ENCODE measurements at places on chromosomes 11 and 22. TPM values are rescaled to one million over a fixed set of nuclear protein-coding genes. Genes with fewer than 3 reads are reported as not detected.

DNA sequence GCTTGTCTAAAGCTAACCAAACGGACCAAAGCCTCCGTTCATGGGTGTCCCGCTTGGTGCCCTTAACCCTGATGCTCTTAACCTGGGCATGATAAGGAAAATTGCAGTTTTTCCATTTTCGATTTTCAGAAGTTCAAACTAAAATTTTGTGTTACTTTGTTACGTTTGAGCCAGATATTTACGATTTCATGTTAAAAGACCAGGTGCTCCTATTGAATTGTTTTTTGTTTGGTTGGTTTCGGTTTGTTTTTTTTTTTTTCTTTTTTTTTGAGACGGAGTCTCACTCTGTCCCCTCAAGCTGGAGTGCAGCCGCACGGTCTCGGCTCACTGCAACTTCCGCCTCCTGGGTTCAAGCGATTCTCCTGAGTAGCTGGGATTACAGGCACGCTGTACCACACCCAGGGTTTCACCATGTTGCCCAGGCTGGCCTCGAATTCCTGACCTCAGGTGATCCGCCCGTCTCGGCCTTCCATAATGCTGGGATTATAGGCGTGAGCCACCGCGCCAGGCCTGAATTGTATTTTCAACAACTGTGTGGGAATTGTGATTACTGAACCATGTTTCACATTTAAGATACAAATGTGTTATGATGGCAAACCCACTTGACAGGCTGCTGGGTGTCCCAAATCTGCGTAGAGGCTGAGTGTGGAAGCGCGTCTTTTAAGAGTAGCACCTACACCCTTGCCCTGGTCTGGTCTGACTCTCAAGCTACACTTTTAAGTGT lies 864 bp upstream of the USP28 start:
- DNase-seq = no peak

DNA sequence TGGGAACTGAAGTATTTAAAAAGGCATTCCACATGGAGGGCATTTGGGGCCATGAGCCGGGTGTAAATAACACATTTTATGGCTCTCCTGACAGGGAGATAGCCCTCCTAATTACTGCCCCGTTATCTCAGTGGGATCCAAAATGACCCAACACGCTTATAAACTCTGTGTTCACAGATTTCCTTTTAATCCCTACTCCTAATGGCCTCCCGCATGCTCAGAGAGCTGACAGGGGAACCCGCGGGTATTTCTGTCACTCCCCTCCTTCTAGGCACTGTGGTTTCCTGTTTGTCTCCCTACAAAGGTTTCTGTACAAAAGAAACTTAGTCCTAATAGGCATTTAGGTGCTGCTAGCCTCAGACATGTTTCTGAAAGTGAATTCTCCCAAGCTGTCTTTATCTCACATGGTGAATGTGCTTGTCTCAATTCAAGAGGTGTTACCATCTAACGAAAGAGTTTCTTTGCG lies 202.8 kb upstream of the SEZ6L start:
- no peak for DNase-seq

DNA sequence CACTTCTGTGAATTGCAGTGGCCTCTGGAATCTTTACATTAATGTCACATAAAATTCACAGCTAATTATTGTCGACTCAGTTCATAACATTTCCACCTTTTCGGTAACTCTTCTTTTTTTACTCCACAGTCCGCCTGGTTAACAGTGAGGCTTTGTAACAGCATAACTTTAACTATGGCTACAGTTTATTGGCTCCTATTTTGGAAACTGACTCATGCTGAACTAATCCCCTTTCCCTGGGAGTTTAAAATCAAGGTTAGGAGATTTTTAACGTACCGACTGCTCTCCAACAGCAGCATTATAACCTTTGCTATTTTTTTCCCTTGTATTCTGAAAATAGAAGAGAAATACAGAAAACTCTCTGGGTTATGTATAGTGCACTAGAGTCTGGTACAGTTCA lies 3.2 kb upstream of the POGLUT3 start:
- DNase-seq = no peak

The CACNA1I gene
- total RNA-seq = 8.7 TPM

- DNase-seq = peak; percentile 26
Measured at GRCh38 chr11:65613091-65613928, 711 bp downstream of the MAP3K11 start.

The IGSF9B gene
- 70.8 TPM for total RNA-seq

GRCh38 chr22:41564563-41564962 lies 3.8 kb downstream of the CSDC2 start:
- DNase-seq = no peak

GRCh38 chr11:95688501-95689222 lies 100.9 kb downstream of the FAM76B start:
- no peak for DNase-seq

The VSIG10L2 gene
- total RNA-seq = not detected

DNA sequence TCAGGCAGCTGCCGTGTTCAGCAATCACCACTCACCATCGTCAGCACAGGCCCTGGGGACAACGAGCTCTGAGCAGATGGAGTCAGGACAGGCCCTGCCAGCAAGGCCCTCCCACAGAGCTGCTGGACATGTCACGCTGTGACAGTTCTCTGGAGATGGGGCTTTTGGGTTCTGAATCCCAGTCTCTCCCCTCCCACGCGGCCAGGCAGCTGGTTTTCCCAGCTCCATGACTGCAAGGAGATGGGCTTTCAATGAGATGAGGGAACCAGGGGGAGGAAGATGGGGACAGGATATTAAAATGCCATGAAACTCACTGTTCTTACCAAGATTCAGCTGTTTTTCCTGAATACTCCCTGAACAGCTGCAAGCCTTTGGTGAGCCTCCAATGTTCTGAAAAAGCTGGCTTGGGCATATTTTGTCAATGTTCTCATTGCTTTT lies 305.9 kb downstream of the BRD1 start:
- DNase-seq = no peak

- no peak for DNase-seq
Measured at GRCh38 chr11:114130115-114130576, 70.6 kb downstream of the ZBTB16 start.

DNA sequence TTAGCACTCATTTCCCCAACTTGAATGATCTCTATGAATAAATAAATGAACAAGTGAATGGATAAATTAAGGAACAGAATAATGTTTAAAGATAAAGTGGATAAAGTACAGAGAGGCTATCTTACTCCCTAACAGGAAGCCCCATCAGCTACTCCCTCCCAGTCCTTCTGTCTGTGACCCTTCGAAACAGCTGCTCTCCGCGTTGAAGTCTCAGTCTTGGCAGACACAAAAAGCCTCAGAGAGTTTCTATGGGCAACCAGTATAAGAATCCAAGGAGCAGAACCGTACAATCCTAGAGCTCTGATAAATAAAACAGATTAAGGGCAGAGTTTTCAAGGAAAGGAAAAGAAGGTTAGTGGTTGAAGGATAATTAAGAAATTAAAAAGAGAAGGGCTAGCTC lies 35.0 kb downstream of the GUCY1A2 start:
- no peak for DNase-seq

DNA sequence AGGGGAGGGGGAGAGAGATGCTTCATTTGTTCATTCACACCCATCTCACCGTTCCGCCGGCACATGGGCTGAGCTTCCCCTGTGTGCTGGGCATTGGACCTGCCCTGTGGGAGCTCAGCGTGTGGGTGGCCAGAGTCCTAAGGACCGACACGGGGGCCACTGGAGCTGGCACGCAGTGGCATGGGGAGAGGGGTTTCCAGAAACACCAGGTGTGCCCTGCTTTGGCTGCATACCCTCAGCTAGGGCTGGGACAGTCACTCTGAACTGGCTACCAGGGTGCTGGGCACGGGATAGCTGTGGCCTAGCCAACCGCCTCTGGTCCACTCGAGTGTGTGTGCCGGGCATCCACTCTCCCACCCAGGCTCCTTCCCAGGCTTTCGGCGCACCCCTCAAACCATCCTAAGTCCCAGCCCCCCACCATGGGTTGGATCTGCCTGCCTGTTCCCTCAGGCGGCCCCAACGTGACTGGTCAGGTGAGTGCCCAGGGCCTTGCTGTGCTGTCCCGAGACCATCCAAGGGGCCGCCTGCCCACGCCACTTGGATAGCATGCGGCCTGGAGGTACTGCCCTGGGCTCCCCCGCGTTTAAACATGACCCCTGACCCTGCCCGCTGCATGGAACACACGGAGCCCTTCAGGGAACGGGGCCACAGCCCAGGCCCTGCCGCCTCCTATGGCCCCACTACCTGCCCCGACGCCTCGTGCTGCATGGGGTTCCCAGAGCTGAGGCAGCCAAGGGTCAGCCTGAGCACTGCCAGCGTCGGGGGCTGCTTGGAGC lies 51.6 kb upstream of the LINC01488 start:
- DNase-seq = no peak

GRCh38 chr11:94806014-94806413 lies 37.9 kb downstream of the AMOTL1 start:
- no peak for DNase-seq

- no peak for DNase-seq
Measured at GRCh38 chr11:131811383-131811782, 441.0 kb downstream of the NTM start.

The RCOR2 gene
- not detected for total RNA-seq

The CRYBB1 gene
- total RNA-seq = 1.2 TPM

- peak; percentile 61 for DNase-seq
Measured at GRCh38 chr11:69670158-69670845, 4.9 kb downstream of the LTO1 start.

DNA sequence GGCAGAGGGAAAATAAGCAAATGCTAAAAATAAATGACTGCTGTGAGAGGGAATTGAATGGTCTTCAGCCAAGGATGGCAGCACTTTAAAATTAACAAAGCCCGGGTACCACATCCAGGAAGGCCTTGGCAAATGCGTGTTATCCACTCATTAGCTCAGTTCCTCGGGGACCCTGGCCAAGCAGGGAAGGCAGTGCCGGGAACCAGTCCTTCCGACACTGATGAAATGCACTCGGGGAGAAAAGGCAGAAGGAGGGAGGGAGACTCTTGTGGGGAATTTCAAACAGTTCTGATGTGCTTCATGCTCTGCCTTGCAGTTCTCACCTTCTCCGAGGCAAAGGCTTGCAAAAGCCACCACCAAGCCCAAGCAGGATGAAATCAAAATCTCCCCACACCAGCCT lies 38.3 kb downstream of the CLPB start:
- DNase-seq = no peak

The INS gene
- total RNA-seq = not detected

- no peak for DNase-seq
Measured at GRCh38 chr22:18057568-18058209, 20.1 kb upstream of the PEX26 start.

DNA sequence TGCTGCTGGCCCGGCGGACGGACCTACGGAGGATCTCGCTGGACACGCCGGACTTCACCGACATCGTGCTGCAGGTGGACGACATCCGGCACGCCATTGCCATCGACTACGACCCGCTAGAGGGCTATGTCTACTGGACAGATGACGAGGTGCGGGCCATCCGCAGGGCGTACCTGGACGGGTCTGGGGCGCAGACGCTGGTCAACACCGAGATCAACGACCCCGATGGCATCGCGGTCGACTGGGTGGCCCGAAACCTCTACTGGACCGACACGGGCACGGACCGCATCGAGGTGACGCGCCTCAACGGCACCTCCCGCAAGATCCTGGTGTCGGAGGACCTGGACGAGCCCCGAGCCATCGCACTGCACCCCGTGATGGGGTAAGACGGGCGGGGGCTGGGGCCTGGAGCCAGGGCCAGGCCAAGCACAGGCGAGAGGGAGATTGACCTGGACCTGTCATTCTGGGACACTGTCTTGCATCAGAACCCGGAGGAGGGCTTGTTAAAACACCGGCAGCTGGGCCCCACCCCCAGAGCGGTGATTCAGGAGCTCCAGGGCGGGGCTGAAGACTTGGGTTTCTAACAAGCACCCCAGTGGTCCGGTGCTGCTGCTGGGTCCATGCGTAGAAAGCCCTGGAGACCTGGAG lies 74.1 kb downstream of the LRP5 start:
- no peak for DNase-seq

GRCh38 chr22:17086296-17086695 lies 1.5 kb downstream of the IL17RA start:
- no peak for DNase-seq

DNA sequence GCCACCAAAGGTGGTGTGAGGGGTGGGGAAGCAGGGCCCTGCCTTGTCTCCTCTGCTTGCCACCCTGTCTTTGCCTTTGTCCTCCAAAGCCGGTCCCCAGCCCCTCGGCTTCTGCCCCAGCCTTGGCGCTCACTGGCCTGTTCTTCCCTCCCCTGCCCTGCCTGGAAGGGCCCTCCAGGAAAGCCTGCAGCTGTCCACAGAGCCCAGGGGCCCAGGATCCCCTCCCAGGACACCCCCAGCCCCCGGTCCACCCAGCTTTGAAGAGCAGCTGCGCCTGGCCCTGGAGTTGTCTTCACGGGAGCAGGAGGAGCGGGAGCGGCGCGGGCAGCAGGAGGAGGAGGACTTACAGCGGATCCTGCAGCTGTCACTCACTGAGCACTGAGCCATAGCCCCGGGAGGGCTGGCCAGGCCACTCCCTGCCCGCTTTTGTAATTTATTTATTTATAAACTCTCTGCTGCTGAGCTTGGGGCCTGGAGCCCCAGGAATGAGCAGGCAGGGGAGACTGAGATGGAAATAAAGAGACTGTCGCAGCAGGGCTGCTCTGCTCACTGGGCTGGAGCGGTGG lies 1.3 kb upstream of the SSH3 start:
- DNase-seq = no peak

DNA sequence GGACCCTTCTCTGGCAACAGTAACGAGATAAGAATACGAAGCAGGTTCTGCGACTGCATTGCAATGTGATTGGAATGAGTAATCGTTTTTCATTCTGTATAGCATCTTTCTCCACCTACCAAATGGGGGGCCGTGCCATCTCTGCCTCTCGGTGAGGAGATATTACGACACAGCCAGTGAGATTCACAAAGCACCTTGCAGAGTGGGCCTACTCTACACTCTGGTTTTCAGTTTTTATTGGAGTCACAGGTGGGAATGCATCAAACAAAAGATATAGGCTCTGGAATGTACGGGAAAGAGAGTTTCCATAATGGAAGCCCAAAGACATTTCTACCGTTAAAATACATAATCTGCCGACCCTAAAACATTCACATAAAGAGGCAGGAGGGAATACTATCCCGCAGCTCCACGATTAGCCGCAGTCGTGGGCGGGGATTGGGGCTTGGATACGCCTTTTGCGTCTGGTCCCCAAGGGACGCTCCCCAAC lies 423 bp upstream of the RTN3 start:
- DNase-seq = peak; percentile 24

The OMP gene
- total RNA-seq = not detected

The TRIM34 gene
- 18.2 TPM for total RNA-seq

Measured in activated CD4-positive, alpha-beta memory T cell treated with anti-CD3 and anti-CD28 coated beads, Interleukin-2, amount 10 ng/mL, durations not matched to agents 7 days and 5 days (primary cell).